ENCODE measurements at places on chromosomes 5 and 9.

DNA sequence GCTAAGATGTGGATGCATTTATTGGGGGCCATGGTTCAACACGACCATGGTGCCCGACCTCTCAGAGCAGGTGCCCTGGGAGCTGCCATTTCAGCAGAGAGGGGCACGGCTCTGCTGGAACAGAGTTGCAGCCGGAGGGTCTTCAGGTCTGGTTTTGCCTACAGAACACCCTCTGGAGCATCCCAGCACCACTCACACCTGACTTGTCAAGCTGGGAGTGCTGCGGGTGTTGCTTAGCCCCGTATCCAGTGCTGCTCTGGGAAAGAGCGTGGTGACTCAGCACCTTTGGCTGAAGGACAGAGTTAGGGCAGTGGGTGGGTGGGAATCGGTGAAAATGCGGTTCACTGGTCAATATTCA lies 36.5 kb upstream of the IRX4 start:
- no peak for DNase-seq

DNA sequence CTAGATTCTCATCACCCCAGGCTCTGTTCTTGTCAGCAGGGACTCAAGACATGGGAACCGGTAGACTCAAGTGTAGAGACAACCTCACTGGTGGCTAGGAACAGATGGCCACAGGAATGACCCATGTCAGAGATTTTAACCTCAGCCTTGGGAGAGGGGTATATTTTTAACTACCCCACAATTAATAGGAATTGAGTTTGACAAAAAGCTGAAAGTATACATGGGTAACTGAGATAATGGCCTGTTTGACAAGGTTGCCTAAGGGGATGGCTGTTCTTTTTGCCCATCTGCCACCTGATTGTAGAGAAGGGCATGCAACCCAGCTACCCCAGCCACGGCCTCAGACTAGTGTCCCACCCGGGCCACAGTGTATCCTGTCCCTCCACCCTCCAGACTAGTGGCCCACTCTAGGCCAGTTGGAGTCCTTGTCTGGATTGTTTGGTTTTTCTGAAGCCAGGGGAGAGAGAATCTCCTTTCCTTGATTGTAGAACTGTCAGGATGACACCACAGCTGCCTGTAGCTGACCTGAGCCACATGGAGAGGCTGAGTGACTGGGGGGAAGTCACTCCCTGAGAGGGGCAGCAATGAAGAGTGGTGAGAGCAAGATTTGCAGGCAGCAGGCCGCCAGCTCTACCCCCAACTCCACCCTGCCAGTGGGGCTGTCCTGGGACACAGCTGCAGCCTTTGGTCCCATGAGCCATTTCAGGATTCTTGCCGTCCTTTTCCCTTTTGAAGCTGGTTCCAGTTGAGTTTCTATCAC lies 14.6 kb upstream of the ANGPTL2 start:
- no peak for DNase-seq

- no peak for DNase-seq
These were observed 9.7 kb upstream of the MEF2C start for GRCh38 chr5:88892669-88893068.

DNA sequence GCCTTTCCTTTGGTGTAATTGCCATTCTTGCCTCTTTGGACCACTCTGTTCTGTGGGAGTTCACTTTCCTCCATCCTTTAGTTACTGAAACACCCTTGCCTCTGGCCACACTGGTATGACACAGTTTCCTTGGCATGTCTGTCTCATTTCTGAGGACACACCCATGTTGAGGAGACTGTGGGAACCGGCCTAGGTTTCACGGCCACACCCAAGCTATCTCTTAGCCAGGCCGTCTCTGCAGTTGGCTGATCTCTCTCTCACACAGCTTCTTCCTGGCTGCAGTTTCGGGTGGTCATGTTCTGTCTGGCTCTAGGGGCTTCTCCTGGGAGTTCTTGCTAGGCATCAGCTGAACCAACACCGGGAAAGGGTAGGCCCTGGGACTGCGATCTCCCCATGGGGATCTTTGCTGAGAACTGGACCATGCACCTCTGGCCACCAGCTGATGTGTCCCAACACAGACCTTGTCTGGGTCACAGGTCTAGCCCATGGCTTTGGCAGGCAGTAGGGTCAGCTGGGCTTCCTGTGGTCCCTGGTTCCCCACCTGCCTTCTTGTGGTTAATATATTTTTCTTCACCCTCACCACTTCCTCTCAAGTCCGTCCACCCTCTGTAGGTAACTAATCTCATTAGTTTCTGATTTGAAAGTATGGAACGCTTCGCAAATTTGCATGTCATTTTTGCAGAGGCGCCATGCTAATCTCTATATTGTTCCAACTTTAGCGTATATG lies 24.9 kb downstream of the ARHGEF37 start:
- DNase-seq = no peak

- no peak for DNase-seq
These were observed 18.1 kb upstream of the GPX3 start for GRCh38 chr5:151002250-151002649.

DNA sequence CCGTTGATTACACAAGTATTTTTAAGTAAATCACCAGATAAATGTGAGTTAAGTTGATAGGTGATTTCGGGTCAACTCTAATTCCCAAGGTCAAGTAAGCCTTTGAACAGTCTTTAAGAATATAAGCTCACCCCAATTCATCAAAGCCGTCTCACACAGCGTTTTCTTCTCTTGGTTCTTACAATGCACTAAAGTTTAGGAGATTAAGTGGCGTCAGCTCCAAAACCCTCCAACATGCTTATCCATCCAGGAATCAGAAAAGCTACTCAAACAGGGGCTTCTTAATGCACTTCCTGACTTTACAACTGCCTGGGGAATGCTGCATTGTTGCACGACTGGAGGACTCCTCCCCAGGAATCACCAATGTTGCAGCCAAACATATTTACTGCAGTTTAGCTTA lies 206.2 kb upstream of the EFNA5 start:
- DNase-seq = no peak

DNA sequence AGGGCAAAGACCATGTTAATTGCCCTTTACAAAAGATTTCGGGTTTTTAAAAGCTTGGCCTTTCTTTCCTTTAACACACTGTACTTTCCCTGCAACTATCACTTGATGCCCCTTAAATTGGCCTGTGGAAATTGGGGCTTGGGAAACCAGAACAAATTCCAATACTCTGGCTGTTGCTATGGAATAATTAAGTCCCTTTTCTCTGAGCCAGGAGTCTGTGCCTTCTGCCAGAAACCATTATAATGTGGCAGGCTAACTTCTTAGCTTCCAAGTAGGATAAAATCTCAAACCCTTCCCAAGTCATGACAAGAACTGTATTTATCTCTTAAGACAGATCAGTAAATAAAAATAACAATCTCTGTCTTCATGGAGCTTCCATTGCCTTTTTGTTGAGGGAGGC lies 1.1 kb upstream of the SPINK1 start:
- no peak for DNase-seq

- DNase-seq = peak; percentile 38
These were observed 3.7 kb downstream of the PIP5KL1 start for GRCh38 chr9:127926906-127927200.

DNA sequence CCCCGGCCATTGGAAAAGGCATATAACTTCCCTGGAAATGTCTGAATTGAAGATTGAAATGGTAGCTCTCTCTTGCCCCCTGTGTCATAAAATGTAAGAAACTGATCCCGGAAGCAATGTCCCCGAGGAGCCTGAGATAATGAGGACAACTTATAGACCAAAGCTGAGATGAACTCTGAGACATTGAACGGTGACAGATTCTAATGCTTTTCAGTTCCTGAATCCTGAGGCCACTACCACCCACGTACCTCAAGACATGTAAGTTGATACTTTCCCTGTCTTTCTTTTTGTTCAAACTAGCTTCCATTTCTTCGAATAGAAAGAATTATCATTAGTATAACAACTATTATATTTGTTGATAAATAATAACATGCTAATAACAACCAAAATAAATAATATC lies 51.0 kb downstream of the KIF4B start:
- DNase-seq = no peak

- DNase-seq = no peak
These were observed 231.9 kb downstream of the ADAMTSL1 start for GRCh38 chr9:18705796-18706392.

DNA sequence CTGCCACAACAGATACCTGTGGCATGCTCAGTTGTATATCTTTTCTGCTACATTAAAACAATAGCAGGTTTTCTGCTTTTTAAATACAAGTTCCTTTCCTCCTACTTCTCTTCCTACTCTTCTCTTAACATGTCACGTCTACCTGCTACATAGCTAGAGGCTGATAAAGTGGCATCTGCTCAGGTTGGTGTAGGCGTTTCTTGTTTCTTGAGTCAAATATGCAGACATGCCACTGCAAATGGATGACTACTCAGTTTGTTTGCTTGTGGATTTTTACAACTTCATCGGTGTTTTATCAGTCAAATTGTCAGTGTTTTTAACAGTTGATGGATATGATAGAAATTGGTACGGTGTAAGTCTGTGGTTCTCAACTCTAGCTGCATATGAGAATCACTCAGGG lies 525.7 kb downstream of the TLE4 start:
- no peak for DNase-seq

DNA sequence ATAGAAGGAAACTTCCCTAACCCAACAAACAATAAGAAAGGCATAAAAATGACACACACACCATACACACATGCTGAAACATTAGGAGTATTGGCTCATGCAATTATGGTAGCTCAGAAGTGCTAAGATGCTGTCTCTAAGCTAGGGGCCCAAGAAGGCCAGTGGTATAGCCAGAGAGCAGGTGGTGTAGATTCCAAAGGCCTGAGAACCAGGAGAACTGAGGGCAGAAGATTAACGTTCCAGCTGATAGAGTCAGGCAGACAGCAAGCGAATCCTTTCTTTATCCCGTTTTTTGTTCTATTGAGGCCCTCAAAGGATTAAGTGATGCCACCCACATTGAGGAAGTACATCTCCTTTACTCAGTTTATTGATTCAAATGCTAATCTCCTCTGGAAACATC lies 262.9 kb downstream of the EPB41L4A start:
- DNase-seq = no peak

- DNase-seq = no peak
These were observed 70.6 kb downstream of the DCP2 start for GRCh38 chr5:113047234-113047633.

DNA sequence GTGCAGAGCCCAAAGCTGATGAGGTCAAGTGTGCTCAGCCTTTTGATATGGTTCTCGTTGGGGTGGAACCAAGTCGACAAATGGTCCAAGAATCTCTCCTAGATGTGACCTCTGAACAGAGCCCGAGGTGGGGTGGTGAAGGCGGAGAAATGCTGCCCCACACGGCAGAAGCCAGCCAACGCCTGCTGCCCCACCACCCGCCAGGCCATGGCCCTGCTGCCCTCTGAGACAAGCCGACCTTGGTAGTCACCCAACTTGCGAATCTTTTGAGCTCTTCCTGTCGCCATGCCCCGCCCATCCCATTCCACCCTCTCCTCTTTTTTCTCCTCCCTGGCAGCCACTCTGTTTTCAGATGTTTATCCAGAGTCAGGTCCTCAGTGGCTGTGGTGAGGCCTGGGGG lies 91.5 kb upstream of the EGFLAM start:
- DNase-seq = no peak

DNA sequence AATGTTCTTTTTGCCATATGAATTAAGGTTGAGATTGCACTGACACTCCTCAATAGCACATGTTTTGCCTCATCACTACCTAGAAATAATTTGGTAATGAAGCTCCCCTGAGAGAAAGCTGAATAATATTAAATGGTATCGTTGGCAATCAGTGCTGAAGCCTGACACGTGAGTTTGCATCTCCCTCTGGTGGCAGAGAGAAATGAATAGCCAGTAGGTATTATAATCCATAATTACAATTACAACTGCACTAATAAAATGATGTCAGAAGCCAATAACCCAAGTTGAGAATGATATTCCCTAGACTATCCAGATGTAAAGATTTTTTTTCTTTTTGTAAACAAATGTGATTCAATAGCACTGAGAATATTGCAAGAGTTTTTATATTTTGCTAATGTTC lies 700.3 kb downstream of the PTPRD start:
- no peak for DNase-seq

All from CD4-positive, alpha-beta T cell treated with Interleukin-6 for 4 hours (primary cell).